ENCODE measurements at places on chromosomes 6 and 20. TPM values are rescaled to one million over a fixed set of nuclear protein-coding genes. Genes with fewer than 3 reads are reported as not detected.
A peak's percentile ranks its signal among the peaks of the same experiment; 100 is the strongest.

Gene TNFAIP3
- 4.4 TPM for total RNA-seq

Gene OPRL1
- total RNA-seq = 1.6 TPM

Gene CLPSL1
- total RNA-seq = not detected

Gene ZKSCAN3
- total RNA-seq = 11.2 TPM

Gene EYA4
- not detected for total RNA-seq

Gene CALHM5
- 0.05 TPM for total RNA-seq

Gene EPB41L1
- total RNA-seq = 42.1 TPM

GRCh38 chr6:143023695-143024094 lies 37.0 kb upstream of the AIG1 start:
- no peak overlapping the region for H3K27ac ChIP-seq
- H3K4me1 ChIP-seq = no peaks in the 10 kb centered on the region
- H3K4me3 ChIP-seq = no peak overlapping the region
- no peaks in the 10 kb centered on the region for H3K36me3 ChIP-seq

DNA sequence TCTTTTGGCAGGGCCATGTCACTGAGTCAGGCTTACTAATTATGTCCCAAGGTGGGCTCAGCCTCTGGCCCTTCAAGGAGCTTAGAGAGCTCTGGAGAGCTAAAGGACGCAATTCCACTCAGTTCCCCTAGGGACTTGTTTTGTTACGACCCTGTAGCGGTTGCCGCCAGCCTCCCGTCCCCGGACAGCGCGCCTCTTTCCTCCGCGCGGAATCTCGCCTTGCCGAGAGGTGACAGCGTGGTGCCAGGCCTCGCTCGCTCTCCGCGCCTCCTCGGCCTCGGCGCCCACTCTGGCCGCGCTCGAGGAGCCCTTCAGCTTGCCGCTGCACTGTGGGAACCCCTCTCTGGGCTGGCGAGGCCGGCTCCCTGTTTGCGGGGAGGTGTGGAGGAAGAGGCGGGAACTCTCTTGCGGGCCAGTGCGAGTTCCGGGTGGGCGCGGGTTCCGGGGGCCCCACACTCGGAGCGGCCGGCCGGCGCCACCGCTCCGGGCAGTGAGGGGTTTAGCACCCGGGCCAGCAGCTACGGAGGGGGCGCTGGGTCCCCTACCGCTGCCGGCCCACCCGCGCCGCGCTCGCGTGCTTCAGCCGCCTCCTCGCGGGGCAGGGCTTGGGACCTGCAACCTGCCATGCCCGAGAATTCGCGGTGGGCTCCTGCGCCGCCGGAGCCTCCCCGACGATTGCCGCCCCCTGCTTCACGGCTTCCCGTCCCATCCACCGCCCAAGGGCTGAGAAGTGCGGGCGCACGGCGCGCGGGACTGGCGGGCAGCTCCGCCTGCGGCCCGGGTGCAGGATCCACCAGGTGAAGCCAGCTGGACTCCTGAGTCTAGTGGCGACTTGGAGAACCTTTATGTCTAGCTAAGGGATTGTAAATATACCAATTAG lies 9.9 kb upstream of the ZNF311 start:
- H3K27me3 ChIP-seq = no peaks in the 10 kb centered on the region
- no peaks in the 10 kb centered on the region for H3K36me3 ChIP-seq
- no peak for DNase-seq
- no peaks in the 10 kb centered on the region for H3K4me1 ChIP-seq
- H3K4me3 ChIP-seq = no peak overlapping the region
- no peak overlapping the region for H3K27ac ChIP-seq

- no peaks in the 10 kb centered on the region for H3K4me1 ChIP-seq
- DNase-seq = no peak
- H3K27me3 ChIP-seq = no peaks in the 10 kb centered on the region
- H3K36me3 ChIP-seq = no peaks in the 10 kb centered on the region
- no peak overlapping the region for H3K4me3 ChIP-seq
Observed at GRCh38 chr6:131226459-131227157, 91.3 kb downstream of the AKAP7 start.

GRCh38 chr6:112980676-112981075 lies 633.5 kb downstream of the RFPL4B start:
- no peaks in the 10 kb centered on the region for H3K4me1 ChIP-seq
- H3K4me3 ChIP-seq = no peak overlapping the region
- no peaks in the 10 kb centered on the region for H3K27me3 ChIP-seq
- no peak for DNase-seq

DNA sequence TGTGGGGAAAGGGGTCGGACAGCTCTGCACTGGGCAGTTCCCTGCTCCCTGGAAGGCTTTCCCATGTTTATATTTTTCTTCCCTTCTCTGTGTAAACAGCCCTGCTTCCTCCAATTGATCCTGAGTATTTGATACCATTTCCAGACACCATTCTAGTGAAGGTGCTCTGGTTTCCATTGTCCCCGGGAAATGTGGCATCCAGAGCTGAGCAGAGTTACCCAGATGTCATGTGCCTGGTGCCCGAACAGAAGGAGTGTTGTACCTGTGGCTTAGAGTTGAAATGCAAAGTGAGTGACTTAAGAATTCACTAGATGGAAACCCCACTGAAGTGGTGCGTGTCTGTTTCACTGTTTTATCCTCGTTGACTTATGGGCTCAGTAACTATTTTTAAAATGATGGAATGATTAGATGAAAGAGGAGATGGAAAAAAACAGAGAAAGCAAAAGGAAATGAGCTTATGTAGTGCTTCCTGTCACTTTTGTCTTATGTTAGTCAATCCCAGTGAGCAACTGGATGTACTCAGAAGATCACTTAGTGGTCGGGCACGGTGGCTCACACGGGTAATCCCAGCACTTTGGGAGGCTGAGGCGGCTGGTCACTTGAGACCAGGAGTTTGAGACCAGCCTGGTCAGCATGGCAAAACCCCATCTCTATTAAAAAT lies 83.8 kb downstream of the SASH1 start:
- H3K27me3 ChIP-seq = no peaks in the 10 kb centered on the region
- DNase-seq = no peak
- no peaks in the 10 kb centered on the region for H3K36me3 ChIP-seq
- H3K27ac ChIP-seq = no peak overlapping the region
- H3K4me1 ChIP-seq = no peaks in the 10 kb centered on the region

DNA sequence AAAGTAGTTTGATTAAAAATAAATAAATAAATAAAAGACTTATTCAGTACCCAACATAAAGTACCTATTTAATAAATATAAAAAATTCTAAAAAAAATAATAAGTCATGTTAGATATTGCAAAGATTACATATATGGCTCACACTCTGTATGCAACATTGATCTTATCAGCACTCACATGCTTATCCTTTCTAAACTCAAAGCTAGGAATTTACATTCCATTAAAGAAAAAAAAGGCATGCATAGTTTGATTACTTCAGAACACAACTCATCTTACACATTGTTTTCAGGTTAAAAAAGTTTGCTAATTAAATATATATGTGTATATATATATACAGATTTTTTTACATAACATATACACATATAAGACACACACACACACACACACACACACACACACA lies 96.4 kb downstream of the FILIP1 start:
- no peaks in the 10 kb centered on the region for H3K36me3 ChIP-seq
- H3K4me3 ChIP-seq = no peak overlapping the region
- no peak for DNase-seq
- no peaks in the 10 kb centered on the region for H3K27me3 ChIP-seq

GRCh38 chr20:33465481-33466302 lies 22.1 kb upstream of the SNTA1 start:
- no peak overlapping the region for H3K27ac ChIP-seq
- no peaks in the 10 kb centered on the region for H3K36me3 ChIP-seq
- no peaks in the 10 kb centered on the region for H3K27me3 ChIP-seq
- no peak overlapping the region for H3K4me3 ChIP-seq

DNA sequence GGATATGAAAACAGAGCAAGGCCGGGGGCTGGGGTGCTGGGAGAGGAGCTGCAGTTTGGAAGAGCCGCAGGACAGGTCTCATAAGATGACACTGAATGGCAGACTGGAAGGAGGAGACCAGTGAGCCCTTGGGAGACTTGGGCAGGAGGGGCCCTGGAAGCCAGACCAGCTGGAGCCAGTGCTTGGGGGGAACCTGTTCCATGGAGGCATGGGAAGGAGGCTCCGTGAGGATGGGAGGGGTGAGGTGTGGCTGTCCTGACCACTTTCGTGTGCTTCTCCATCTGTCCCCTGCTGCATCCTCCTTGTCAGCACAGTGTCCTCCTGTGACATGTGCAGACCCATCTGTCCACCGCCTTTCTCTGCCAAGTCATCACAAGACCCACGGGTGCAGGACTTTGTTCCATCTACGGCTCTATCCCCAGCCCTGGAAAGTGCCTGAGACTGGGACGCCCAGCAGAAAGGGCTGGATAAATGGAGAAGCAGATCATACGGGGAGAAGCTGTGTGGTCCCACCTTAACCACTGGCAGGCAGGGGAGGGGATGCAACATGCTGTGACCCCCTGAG lies 84.8 kb upstream of the MPC1 start:
- H3K27ac ChIP-seq = no peak overlapping the region
- no peaks in the 10 kb centered on the region for H3K36me3 ChIP-seq
- no peak overlapping the region for H3K4me3 ChIP-seq
- no peaks in the 10 kb centered on the region for H3K27me3 ChIP-seq

DNA sequence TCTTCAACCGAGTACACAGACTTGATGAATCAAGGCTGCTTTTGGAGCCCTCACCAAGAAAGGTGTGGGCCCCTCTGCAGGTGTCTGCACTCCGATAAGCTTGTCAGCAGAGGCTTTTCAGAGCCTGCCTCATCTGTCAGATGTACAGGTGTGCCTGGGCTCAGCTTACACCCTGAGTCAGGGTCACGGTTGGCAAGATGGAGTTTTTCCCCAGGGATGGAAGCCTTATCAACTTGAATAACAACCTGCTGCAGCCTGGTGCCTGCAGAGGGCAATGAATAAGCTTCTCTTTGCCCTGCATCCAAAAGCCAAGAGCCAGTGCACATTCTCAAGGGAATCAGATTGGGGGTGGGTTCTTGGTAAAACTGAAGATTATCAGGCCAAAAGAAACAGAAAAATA lies 427.1 kb downstream of the CD83 start:
- no peaks in the 10 kb centered on the region for H3K27me3 ChIP-seq
- no peaks in the 10 kb centered on the region for H3K36me3 ChIP-seq
- no peak for DNase-seq
- no peak overlapping the region for H3K4me3 ChIP-seq
- no peak overlapping the region for H3K27ac ChIP-seq

- H3K4me1 ChIP-seq = no peaks in the 10 kb centered on the region
- DNase-seq = no peak
- no peaks in the 10 kb centered on the region for H3K27me3 ChIP-seq
- no peak overlapping the region for H3K27ac ChIP-seq
Observed at GRCh38 chr6:56833127-56833791, 121.6 kb upstream of the BEND6 start.

GRCh38 chr6:14475306-14475705 lies 357.7 kb downstream of the CD83 start:
- H3K4me3 ChIP-seq = no peak overlapping the region
- H3K36me3 ChIP-seq = no peaks in the 10 kb centered on the region
- no peaks in the 10 kb centered on the region for H3K27me3 ChIP-seq

DNA sequence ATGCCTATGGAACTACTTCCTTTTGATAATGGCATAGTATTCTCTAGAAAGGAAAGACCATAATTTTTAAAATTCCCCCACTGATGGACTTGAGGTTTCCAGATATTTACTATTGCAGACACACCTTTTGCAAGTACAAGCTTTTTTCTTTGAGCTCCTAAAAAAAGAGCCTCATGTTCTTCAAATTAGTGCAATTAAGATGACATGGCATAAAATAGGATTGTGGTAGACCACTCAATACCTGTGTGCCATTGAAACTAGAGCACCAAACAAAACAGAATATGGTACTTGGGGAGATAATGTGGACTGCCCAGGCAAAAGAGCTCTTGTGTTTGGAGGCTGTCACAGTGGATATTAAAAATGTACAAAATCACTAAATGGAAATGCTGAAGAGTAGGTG lies 19.0 kb upstream of the LAMA2 start:
- no peak overlapping the region for H3K27ac ChIP-seq
- H3K27me3 ChIP-seq = no peaks in the 10 kb centered on the region
- no peaks in the 10 kb centered on the region for H3K4me1 ChIP-seq
- no peak overlapping the region for H3K4me3 ChIP-seq
- H3K36me3 ChIP-seq = no peaks in the 10 kb centered on the region

GRCh38 chr20:8005033-8005432 lies 14.5 kb downstream of the TMX4 start:
- no peak overlapping the region for H3K4me3 ChIP-seq
- no peak for DNase-seq
- H3K36me3 ChIP-seq = no peaks in the 10 kb centered on the region
- no peaks in the 10 kb centered on the region for H3K4me1 ChIP-seq

GRCh38 chr6:110613356-110613755 lies 136.9 kb upstream of the SLC22A16 start:
- no peak overlapping the region for H3K4me3 ChIP-seq
- H3K27me3 ChIP-seq = no peaks in the 10 kb centered on the region
- no peaks in the 10 kb centered on the region for H3K36me3 ChIP-seq
- no peak overlapping the region for H3K27ac ChIP-seq
- H3K4me1 ChIP-seq = no peaks in the 10 kb centered on the region

GRCh38 chr20:36447101-36447500 lies 94.2 kb upstream of the MYL9 start:
- no peaks in the 10 kb centered on the region for H3K27me3 ChIP-seq
- peaks cover 5% of the 10 kb centered on the region for H3K4me1 ChIP-seq
- no peaks in the 10 kb centered on the region for H3K36me3 ChIP-seq
- no peak overlapping the region for H3K27ac ChIP-seq
- H3K4me3 ChIP-seq = no peak overlapping the region

GRCh38 chr20:6664574-6664973 lies 102.9 kb upstream of the BMP2 start:
- DNase-seq = no peak
- H3K4me1 ChIP-seq = no peaks in the 10 kb centered on the region
- H3K27me3 ChIP-seq = no peaks in the 10 kb centered on the region
- H3K4me3 ChIP-seq = no peak overlapping the region
- no peaks in the 10 kb centered on the region for H3K36me3 ChIP-seq

- DNase-seq = no peak
- H3K36me3 ChIP-seq = no peaks in the 10 kb centered on the region
- no peaks in the 10 kb centered on the region for H3K4me1 ChIP-seq
- H3K27me3 ChIP-seq = no peaks in the 10 kb centered on the region
- H3K27ac ChIP-seq = no peak overlapping the region
Observed at GRCh38 chr6:132220800-132221199, 180.5 kb downstream of the MOXD1 start.

- no peak overlapping the region for H3K4me3 ChIP-seq
- no peak overlapping the region for H3K27ac ChIP-seq
- peaks cover 11% of the 10 kb centered on the region for H3K4me1 ChIP-seq
- H3K36me3 ChIP-seq = no peaks in the 10 kb centered on the region
Observed at GRCh38 chr20:51481341-51481914, 61.1 kb downstream of the NFATC2 start.

DNA sequence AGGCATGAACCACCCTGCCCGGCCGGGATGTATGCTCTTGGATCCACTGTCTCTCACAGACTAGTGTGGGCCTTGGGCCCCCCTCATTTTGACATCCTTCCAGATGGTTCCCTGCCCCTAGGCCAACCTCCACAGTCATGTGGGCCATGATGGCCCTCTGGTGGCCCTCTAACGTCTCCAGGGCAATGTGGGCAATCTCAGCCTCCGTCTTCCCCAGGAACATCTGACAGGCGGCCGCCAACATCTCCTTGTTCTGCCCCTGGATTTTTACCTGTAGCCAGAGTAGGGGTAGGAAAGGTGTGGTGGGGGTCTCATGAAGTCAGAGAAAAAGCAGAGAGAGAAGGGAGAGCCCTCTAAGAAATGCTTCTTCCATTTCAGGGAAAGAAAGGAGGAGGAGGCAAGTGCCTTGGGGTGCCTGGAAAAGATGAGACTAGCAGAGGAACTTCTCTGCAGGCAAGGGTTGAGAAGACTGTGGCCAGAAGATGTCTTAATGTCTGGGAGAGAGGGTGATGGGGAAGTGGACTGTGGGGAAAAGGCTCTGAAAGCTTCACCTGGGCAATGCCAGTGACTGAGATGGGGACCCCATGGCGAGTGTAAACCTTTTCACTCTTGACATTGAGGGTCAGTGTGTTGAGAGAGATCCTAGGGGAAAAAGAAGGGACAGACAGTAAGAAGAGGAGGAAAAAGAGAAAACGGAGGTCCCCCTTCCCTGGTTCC lies 1.3 kb downstream of the FLOT1 start:
- peak overlapping the region; percentile 79 for H3K4me3 ChIP-seq
- DNase-seq = no peak
- peaks cover 37% of the 10 kb centered on the region for H3K4me1 ChIP-seq
- H3K27me3 ChIP-seq = no peaks in the 10 kb centered on the region
- H3K36me3 ChIP-seq = 0 out of 2 replicates have a peak, but pooled peaks cover 11% of the 10 kb centered on the region
